Smooth muscle cell of the brain vasculature (primary cell): ENCODE measurements at places on chromosomes 2 and 18.

GRCh38 chr2:147490401-147491261 lies 354.2 kb upstream of the ACVR2A start:
- no peak for DNase-seq

- DNase-seq: peak; percentile 40
Measured at GRCh38 chr2:234674781-234675201, 177.9 kb upstream of the ARL4C start.

DNA sequence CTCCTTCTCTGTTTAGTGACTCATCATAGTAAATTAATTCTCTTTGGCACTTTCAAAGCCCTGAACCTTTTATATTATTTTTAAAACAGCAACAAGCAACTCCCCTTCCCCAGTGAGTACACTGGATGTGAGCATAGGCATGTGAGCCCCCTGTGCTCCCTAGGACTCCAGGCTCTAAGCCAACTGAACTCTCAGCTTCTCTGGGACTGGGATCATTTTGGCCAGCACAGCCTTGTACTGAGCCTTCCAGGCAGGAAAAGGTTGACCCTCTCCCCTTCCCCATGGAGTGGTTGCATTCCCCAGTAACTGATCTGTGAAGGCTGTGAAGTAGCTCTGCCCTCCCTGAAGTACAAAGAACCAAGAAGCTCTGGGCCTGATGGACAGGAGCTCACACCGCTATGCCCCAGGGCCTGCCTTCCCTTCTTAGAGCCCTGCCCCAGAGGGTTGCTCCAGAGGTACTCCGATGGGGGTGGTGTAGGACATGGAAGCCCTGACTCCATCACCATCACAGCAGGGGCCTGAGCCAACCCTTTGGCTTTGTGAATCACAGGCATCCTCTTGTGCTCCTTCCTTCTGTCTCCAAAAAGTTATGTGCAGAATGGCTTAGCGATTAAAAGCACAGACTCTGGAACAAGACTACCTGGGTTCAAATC lies 57.8 kb downstream of the ADD2 start:
- no peak for DNase-seq

GRCh38 chr2:208306291-208306690 lies 40.2 kb downstream of the PIKFYVE start:
- DNase-seq: no peak

- DNase-seq: peak; percentile 46
Measured at GRCh38 chr2:180761224-180761623, 219.2 kb upstream of the UBE2E3 start.

GRCh38 chr2:178951266-178952006 lies 98.5 kb downstream of the CCDC141 start:
- no peak for DNase-seq

GRCh38 chr2:200168641-200169555 lies 137.6 kb upstream of the SPATS2L start:
- DNase-seq: no peak

DNA sequence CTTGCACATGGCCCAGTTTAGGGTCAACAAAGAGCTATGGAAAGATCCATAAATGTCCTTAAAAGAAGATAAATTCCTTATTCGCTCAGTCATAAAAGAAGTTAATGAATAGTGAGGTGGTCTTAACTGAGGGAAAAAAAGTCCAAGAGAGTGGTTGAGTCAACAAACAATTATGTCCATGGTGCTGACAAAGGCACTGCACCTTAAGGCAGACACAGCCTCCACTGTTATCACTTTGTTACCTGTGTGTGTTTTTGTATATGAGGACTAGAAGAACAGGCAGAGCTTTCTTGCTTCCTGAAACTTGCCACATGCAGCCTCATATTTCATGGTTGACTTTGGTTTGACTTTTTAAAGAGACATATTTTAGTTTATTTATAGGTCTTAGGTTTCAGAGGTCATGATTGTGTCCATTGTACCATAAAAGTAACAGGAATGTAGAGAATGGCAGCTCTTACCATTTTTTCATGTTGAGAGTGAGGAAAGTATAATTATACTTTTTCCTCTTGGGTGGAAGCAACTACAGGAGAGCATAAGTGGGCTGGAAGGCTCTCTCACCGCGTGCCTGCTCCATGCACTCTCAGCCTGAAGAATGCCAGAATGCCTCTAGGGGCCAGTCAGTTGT lies 93.6 kb downstream of the XRCC5 start:
- no peak for DNase-seq

GRCh38 chr2:8586457-8587051 lies 95.3 kb upstream of the ID2 start:
- no peak for DNase-seq
